NCI-H2171 treated with DMSO at 0.1 percent for 48 hours (cell line): ENCODE measurements at places on chromosomes 1 and 21.
A peak's percentile ranks its signal among the peaks of the same experiment; 100 is the strongest.

GRCh38 chr1:10687251-10687651 is 109.2 kb downstream of the CASZ1 start:
- DNase-seq, result peak; percentile 14

GRCh38 chr21:17539323-17539722 is 26.5 kb downstream of the CXADR start:
- DNase-seq, result no peak

DNA sequence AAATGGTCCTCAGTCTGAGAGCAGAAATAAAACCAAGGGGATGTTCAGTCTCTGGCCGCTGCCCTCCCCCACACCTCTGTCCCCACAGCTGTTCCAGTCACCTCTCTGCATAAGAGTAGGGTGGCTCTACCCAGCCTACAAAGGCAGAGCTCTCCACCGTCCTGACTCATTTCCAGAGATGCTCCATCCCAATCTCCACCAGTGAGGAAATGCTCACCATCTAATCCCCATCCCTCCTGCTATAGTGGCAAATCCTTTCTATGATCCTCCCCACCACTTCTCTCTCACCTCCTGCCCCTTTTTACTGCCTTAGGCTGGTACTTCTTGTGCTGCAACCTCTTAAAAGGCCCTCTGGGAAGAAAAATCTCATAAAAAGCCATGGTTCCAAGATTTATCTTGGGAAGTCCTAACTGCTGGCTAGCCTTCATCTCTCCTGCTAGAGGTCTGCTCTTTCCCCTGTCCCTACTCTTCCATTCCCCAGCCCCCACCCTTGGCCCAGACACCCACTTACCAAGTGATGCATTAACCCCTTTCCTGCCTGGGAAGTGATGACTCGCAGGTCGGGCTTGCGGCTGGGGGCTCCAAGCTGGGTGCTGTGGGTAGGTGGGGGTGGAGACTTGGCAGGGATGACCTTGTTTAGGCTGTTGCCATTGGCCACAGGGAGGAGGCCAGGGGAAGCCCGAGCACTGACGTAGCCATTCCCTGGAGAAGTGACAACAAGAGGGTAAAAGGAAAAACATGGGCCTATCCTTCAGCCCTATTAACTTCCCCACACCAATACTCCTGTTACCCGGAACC is 23.9 kb downstream of the MEF2D start:
- DNase-seq, result no peak

- DNase-seq, result no peak
Observed at GRCh38 chr1:79530476-79530875, 523.9 kb upstream of the ADGRL4 start.

DNA sequence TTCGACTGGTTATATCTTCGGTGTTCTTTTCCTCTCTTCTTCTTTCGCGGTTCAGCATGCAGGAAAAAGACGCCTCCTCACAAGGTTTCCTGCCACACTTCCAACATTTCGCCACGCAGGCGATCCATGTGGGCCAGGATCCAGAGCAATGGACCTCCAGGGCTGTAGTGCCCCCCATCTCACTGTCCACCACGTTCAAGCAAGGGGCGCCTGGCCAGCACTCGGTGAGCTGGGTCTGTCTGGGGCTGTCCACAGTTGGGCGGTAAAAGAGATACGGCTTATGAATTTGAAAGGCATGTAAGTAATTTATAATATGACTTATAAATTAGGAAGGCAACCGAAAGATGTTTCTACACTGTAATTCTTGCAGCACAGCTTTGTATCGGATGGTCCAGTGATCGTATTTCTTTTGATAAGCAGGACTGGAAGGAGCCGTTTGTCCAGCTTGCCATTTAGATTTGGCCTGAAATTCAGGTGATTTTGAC is 334 bp downstream of the CTH start:
- DNase-seq, result no peak

DNA sequence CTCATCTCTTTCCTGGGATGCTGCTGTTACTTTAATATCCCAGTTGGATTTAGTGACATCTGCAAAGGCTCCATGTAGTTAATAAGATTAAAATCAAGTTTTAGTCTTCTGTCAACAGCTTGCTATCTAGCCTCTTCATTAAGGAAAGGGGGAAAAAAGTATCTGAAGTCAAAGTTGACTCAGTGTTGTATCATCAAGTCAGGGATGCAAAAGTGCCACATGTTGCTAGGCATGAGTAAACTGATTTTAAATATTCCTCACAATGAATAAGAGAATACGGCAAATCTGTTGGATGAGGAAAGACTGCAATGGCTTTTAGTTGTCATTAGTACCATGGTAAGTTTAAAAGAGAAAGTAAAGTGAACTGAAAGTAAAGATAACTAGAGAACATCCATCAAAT is 383.2 kb upstream of the ZRANB2 start:
- DNase-seq, result no peak

GRCh38 chr1:71593523-71593922 is 512.7 kb upstream of the ZRANB2 start:
- DNase-seq, result peak; percentile 10

- no peak for DNase-seq
Observed at GRCh38 chr1:79460773-79461436, 454.4 kb upstream of the ADGRL4 start.

DNA sequence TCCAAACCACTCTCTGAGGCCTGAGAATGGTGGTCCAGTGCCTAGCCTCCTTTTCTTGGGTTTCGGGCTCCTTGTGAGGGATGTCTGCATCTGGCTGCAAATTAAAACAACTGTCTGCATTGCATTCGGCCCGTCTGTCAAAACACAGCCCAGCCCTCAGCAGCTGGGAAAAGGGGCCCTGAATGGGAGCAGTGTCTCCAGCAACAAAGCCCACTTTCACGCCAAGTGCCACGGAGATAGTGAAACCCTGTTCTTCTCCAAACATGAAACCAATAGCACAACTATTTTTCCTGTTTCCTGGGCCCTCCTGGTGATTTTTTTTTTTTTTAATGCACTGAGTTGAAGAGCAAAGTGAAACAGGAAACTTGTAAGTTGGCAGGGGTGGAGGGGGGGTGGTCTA is 138.4 kb downstream of the PLXNA2 start:
- no peak for DNase-seq
